H9 (cell line): ENCODE measurements at places on chromosomes 13 and 19.

DNA sequence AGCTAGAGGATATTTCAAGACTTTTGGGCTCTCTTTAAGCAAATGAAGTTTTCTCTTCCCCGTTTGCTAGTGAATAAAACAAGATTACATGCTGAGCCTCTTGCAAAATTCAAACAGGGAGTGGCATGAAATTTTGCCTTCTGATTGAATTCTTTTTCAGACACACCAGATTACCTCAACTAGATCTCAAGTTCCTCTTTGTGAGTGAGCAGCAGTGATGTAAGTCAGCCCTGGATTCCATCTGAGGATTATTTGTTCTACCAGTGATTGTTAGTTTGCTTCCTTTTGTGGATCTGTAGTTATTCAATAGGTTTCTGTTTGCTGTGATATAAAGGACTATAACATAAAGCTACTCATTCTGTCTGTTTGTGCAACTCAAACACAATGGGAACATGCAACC lies 407.7 kb downstream of the LMO7 start:
- H3K4me1 ChIP-seq: no peaks in the 10 kb centered on the region
- no peaks in the 10 kb centered on the region for H3K27me3 ChIP-seq
- no peak overlapping the region for H3K27ac ChIP-seq
- no peak overlapping the region for H3K4me3 ChIP-seq
- DNase-seq: no peak

DNA sequence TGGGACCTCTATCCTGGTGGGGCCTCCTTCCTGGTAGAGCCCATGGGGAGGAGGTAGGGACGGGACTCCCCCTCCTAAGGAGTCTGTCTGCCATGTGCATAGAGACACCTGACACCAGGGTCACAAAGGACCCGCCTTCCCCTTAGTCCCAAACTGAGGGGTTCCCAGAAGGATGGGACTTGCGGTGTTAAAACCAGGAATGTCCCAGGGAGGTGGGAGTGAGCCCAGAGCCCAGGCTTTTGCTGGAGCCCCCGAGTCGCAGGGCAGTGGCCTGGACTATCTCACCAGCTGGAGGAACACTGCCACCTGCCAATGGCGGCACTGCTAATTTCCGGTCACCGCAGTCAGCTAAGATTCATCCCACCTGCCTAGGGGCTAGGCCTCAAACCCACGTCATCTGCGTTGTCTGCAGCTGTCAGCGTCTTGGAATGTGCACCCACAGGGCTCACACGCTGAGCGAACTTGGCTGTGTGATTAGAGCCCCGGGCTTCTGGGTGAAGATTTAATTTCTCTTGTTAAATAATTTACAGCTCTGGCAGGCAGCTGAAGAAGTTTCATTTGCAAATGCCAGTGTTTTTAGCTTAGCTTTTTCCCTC lies 31.9 kb upstream of the ATP11A start:
- no peaks in the 10 kb centered on the region for H3K36me3 ChIP-seq
- no peaks in the 10 kb centered on the region for H3K4me1 ChIP-seq
- H3K27me3 ChIP-seq: no peaks in the 10 kb centered on the region
- no peak overlapping the region for H3K4me3 ChIP-seq
- no peak overlapping the region for H3K27ac ChIP-seq

DNA sequence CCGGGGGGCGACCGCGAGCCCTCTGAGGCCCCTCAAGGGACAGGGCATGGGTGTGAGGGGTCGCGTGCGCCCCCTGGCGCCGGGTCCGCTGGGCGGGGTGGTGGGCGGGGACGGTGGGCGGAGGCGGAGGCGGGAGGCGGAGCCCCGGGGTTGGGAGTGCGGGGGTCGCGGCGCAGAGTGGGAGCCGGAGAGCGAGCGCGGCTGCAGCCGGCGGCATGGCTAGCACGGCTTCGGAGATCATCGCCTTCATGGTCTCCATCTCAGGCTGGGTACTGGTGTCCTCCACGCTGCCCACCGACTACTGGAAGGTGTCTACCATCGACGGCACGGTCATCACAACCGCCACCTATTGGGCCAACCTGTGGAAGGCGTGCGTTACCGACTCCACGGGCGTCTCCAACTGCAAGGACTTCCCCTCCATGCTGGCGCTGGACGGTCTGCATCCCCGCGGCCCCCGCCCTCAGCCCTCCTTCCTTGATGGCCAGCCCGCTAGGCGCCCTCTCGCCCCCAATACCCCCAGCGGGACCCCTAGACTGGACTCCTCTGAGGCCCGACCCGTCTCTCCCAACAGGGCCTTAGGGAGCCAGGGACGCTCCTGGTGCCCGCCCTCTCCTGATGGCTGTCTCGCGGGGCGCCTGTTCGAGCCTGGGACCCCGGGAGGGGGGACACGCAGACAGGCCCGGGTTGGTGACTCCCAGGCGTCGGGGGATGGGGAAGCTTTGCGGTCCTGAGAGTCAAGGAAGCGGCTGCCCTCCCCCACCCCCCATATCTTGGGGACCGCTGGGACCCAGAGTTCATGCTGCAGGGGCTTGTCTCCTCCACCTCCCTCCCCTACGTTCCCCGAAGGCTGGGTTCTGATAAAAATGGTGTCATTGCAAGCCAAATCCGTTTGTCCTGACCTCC lies at the start of gene CLDN10:
CLDN10 (plus strand) TSS at position 182 of the 903 bp plus-strand sequence; CDS start at position 216, 34 bp downstream.
- no peak within 1 kb of the TSS for H3K27ac ChIP-seq
- H3K27me3 ChIP-seq: no peaks in the 10 kb centered on the region
- peak; percentile 92 for DNase-seq
- peak within 1 kb of the TSS; percentile 95 for H3K4me3 ChIP-seq
- no peaks in the 10 kb centered on the region for H3K36me3 ChIP-seq

DNA sequence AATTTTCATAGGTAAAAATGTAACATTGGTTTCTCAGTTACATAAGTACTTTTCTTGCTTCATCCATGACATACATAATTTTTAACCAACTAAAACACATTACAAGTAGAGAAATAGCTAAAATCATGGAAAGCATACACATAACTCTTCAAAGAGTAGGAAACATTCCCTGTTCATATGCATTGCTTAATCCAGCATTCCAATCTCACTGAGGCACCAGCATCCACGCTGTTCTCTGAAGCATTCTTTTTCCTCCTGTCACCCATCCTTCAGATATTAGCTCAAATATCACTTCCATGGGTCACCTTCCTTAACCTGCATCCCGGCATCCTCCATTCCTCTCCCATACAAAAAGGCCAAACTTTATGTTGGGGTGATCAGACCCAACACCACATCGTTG lies 79.1 kb downstream of the ZNF254 start:
- H3K27me3 ChIP-seq: no peaks in the 10 kb centered on the region
- H3K4me1 ChIP-seq: no peaks in the 10 kb centered on the region
- no peak for DNase-seq
- no peak overlapping the region for H3K4me3 ChIP-seq

GRCh38 chr13:109415057-109415456 lies 371.3 kb downstream of the IRS2 start:
- no peak for DNase-seq
- H3K27ac ChIP-seq: no peak overlapping the region
- H3K4me1 ChIP-seq: 0 out of 2 replicates have a peak, but pooled peaks cover 2% of the 10 kb centered on the region
- no peaks in the 10 kb centered on the region for H3K27me3 ChIP-seq

- DNase-seq: no peak
- H3K4me3 ChIP-seq: no peak overlapping the region
- H3K4me1 ChIP-seq: no peaks in the 10 kb centered on the region
- H3K27me3 ChIP-seq: no peaks in the 10 kb centered on the region
Observed at GRCh38 chr13:102875256-102875655, 29.4 kb downstream of the ERCC5 start.

GRCh38 chr13:102298051-102298450 lies 103.8 kb downstream of the FGF14 start:
- no peaks in the 10 kb centered on the region for H3K27me3 ChIP-seq
- DNase-seq: no peak
- H3K4me3 ChIP-seq: no peak overlapping the region
- no peaks in the 10 kb centered on the region for H3K4me1 ChIP-seq
- H3K27ac ChIP-seq: no peak overlapping the region
- no peaks in the 10 kb centered on the region for H3K36me3 ChIP-seq

DNA sequence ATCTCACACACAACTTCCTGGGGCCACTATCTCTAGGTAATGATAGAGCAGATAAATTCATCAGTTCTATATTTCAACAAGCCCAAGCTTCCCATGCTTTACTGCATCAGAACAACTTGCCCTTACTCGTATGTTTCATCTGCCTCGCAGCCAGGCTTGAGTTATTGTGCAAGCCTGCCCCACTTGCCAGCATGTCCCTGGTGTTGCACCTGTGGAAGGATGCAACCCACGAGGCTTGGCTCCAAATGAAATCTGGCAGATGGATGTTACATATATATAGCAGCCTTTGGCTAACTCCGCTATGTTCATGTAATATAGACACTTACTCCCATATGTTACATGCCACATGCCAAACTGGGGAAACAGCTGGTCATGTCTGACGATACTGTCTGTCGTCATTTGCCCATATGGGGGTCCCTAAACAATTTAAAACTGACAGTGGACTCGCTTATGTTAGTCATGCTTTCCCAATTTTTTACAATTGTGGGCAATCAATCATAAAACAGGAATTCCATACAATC lies 6.2 kb downstream of the ERVK3-1 start:
- H3K4me1 ChIP-seq: no peaks in the 10 kb centered on the region
- H3K27ac ChIP-seq: no peak overlapping the region
- peaks cover 39% of the 10 kb centered on the region for H3K36me3 ChIP-seq
- no peak overlapping the region for H3K4me3 ChIP-seq

GRCh38 chr13:42136518-42136917 lies 88.1 kb downstream of the DGKH start:
- H3K4me3 ChIP-seq: no peak overlapping the region
- no peak overlapping the region for H3K27ac ChIP-seq
- H3K4me1 ChIP-seq: no peaks in the 10 kb centered on the region
- H3K27me3 ChIP-seq: no peaks in the 10 kb centered on the region

- peaks cover 2% of the 10 kb centered on the region; the same call in 1 of the 2 replicates for H3K27me3 ChIP-seq
- no peak overlapping the region for H3K27ac ChIP-seq
- H3K36me3 ChIP-seq: no peaks in the 10 kb centered on the region
- DNase-seq: peak; percentile 78
- peak overlapping the region; percentile 69 for H3K4me3 ChIP-seq
Observed at GRCh38 chr19:47239610-47240296, 8.8 kb upstream of the BBC3 start.

- no peaks in the 10 kb centered on the region; the same call in 1 of the 2 replicates for H3K4me1 ChIP-seq
- DNase-seq: no peak
- H3K36me3 ChIP-seq: no peaks in the 10 kb centered on the region
- H3K27ac ChIP-seq: no peak overlapping the region
Observed at GRCh38 chr13:32796754-32797153, 210.5 kb downstream of the PDS5B start.

- peak overlapping the region; percentile 0; the same call in 1 of the 2 replicates for H3K4me3 ChIP-seq
- H3K27me3 ChIP-seq: no peaks in the 10 kb centered on the region; the same call in 1 of the 2 replicates
- peak; percentile 76 for DNase-seq
- no peaks in the 10 kb centered on the region for H3K36me3 ChIP-seq
- H3K4me1 ChIP-seq: no peaks in the 10 kb centered on the region; the same call in 1 of the 2 replicates
Observed at GRCh38 chr13:49300739-49301589, 53.2 kb downstream of the CDADC1 start.

DNA sequence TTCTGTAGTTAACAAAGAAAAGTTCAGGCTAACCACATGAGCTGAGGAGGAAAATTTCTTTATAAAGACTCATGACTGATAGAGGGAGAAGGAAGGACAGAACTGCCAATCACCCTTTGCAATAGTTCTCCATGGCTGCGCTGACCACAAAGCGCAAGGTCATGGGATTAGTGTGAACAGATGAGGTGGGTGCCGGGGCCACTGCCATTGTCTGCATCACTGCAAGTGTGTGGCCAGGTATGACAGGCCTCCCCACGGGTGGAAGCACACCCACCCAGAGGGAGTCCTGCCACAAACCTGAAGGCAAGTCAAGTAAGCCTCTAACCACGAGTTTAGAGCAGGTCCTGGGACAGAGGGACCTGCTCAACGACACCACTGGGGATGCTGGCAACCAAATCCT lies 128.1 kb downstream of the TUBA3C start:
- DNase-seq: no peak
- H3K27ac ChIP-seq: no peak overlapping the region
- no peak overlapping the region for H3K4me3 ChIP-seq
- no peaks in the 10 kb centered on the region for H3K4me1 ChIP-seq
- H3K27me3 ChIP-seq: no peaks in the 10 kb centered on the region

DNA sequence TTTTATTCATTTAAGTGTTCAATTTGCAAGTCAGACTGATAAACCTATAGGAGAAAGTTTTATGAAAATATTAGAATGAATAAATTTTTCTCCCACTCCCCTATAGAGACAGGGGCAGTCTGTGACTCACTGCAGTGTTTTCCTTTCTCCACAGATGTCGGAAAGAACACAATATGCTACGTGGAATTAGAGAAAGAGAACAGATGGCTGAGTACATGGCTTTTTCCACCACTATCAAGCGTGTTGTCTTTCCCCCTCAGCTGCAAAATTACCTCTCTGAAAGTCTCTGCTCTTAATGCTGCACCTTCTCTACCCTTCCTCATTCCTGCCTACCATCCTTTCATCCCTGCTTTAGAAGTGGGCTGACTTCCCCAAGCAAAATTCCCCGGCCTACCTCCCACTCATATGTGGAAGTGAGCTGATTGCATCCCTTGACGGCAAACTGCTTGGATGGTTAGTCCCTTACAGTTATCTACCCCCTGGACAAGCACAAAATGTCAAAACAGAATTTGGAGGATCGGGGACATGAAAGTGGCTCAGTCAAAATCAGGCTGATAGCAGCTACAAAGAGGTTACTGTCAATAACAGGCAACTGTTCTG lies 30.0 kb downstream of the FLT1 start:
- no peak overlapping the region for H3K27ac ChIP-seq
- H3K27me3 ChIP-seq: no peaks in the 10 kb centered on the region
- no peak for DNase-seq
- peaks cover 85% of the 10 kb centered on the region for H3K36me3 ChIP-seq
- H3K4me3 ChIP-seq: no peak overlapping the region

DNA sequence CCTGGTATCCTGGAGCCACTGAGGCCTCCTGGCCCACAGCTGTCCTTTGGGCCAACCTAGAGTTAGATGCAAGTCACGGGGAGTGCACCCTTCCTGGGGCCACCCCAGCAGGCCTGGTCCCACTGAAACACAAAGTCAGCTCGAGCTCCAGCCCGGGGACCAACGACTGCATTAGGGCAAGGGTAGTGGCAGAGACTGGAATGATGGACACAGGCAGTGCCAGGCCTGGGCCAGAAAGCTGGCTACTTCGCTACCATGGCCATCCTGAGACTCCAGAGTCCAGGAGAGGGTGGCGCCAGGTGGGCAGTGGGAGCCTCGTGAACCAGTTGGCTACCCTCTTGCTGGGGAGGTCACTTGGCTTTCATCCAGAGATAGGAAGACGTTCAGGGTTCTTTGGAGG lies 22.2 kb upstream of the RNF17 start:
- H3K27ac ChIP-seq: no peak overlapping the region
- H3K4me3 ChIP-seq: no peak overlapping the region
- H3K36me3 ChIP-seq: no peaks in the 10 kb centered on the region
- no peaks in the 10 kb centered on the region for H3K4me1 ChIP-seq
- peak; percentile 26 for DNase-seq
- H3K27me3 ChIP-seq: peaks cover 23% of the 10 kb centered on the region; the same call in 1 of the 2 replicates

DNA sequence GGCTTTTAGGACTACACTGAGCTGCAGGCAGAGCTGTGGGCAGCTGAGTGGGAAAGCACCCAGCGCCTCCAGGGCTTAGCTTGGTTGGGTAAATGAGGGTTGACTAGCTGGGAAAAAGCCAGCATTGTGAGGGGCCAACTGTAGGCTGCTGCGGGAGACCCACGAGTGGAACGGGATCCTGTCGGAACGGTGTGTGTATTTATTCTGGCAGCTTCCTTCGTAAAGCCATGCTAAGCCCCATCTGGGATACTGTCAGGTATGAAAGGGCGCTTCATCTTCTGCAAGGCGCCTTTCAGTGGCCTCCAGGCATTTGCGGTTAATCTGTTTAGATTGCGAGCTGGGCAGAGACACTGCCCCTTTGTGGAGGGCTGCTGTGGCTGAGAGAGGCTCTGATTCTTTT lies 39.5 kb upstream of the CNMD start:
- DNase-seq: no peak
- H3K27me3 ChIP-seq: no peaks in the 10 kb centered on the region
- H3K4me1 ChIP-seq: no peaks in the 10 kb centered on the region
